Activated T-helper 1 cell treated with anti-CD3 and anti-CD28 coated beads, Interleukin-2, amount 50 U/mL, for 16 hours (primary cell): ENCODE measurements at places on chromosomes 4 and X.

DNA sequence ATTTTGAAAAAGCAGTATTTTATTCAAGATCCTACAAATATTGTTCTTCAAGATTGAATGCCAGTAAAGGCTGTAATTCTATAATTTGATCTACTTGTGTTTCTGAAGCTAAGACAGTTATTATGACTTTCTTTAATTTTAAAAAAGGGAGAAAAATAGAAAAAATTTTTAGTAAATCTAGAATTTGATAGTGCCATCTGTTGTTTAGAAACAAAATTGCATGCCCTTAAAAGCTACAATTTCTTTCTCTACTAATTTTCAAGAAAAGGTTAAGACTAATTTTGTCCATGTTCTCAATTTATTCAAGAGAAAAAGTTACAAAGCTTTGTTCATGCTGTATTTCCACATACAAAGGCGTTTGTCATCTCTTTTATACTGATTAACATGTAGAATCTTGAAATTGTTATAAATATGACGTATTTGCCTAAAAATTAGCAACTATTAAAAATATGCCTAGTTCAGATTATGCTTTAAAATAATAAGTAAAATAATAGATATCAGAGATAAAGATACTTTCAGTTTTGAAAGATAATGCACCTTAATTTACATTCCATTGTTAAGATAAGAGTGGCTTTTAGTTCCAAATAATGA is 25.6 kb upstream of the MMRN1 start:
- no peak for DNase-seq

DNA sequence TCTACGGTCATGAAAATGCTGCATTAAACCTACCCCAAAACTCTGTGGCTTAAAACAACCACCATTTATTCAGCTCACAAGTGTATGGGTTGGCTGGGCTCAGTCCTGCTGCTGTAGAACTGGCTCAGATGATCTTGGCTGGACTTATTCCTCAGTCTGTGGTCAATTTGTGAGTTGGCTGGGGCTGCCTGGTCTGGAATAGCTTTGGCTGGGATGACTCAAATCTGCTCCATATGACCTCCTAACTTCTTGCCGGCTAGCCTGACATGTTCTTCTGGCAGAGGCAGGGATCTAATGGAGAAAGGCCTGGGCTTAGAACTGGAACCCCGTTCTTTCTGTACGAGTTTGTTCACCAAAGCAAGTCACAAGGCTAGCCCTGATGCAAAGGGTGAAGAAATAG is 71.7 kb downstream of the CFAP299 start:
- no peak for DNase-seq

DNA sequence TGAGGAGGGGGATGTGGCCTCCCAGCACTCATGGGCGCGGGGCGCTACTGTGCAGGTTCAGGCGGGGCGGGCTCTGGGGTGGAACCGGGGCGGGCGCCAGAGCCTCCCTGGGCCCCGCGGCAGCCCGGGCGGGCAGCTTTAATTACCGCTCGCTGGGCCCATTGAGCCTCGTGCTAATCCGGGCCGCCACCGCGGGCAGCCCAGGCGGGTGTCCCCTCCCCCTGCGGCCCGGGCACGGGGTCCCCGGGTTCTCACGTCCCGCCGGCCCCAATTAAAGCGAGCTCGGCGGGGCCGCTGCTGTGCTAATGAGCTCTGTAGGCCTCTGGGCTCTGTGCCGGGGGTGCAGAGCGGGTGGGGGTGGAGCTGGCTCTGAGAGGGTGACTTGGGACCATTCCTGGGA is 22.8 kb upstream of the FGFR3 start:
- DNase-seq: no peak

DNA sequence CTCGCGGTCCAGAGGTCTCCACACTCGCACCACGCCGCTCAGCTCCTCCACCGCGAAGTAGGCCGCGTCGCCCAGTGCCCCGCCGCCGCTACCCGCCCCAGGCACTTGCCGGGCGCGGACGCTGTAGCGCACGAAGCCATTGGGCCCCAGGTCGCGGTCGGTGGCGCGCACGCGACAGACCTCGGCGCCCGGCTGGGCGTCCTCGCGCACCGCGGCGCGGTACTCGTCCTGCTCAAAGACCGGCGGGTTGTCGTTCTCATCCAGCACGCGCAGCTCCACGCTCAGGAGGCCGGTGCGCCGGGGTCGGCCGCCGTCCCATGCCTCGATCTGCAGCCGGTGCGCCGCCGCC is 1.4 kb downstream of the DCHS2 start:
- no peak for DNase-seq

DNA sequence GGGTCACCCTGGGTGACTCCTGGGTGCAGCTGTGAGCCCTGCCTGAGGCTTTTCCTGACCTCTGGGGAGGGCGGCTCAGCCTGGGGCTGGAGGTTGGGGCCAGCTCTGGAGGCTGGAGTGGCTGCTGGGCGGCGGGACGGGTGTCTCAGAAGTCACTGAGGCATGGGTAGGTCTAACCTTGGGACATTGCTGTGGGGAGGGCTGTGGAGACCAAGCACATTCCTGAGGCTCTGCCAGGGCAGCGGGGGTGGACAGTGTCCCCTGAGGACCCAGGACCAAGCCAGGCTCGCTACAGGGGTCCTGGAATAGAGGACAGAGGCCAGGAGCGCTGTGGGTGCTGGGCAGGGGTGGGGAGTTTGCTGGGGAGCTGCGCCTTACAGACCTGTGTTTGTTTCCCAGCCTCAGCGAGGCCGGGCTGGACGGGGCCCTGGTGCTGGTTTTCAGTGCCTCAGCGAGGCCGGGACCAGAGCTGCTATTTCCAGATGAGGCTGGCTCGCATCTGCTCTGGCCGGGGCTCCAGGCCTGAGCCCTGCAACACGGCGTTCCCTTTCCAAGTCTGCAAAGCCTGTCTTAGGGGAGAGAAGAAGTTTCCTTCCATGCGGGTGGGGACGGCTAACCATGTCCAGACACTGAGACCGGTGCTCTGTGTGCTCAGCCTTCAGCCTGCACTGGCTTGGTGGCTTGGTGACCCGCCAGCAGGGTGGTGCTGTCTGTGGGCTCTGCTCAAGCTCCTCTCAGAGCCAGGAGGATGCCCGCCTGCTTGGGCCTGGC is 3.0 kb upstream of the SLC25A6 start:
- no peak for DNase-seq
